GM13977 (cell line): ENCODE measurements at places on chromosomes 11 and 22.

DNA sequence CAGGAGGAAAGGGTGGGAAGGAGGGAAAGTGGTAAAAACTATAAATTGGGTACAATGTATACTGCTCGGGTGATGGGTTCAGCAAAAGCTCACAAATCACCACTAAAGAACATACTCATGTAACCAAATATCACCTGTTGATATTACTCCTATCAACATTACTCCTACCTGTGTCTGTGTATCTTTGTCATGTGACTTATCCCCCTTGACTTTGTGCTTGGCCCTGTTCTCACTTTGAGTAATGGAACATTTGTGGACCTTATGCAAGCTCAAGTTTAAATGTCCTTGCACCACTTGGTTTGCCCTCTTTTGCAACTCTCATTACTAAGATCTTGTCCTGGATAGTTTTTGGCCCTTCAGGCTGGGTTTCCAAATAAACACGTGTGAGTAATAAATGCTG is 39.0 kb downstream of the ZNF280B start:
- DNase-seq, result no peak

DNA sequence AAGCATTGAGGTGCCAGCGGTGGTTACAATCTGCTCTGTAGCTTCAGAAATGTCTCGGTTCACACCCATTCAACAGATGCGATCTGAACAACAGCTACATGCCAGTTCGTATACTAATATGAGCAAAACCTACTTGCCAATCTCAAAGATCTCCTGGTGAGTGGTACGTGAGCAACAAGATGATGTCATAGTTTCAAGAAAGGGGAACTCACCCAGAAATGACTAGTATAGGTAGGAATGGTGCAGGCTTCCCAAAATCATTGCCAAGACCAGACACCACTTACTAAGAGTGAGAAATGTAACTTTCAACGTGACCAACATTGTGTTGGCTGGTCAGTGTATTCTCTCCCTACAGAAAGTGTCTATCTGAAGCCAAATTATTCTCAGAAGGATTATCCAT is 31.1 kb downstream of the OR6Q1 start:
- no peak for DNase-seq

DNA sequence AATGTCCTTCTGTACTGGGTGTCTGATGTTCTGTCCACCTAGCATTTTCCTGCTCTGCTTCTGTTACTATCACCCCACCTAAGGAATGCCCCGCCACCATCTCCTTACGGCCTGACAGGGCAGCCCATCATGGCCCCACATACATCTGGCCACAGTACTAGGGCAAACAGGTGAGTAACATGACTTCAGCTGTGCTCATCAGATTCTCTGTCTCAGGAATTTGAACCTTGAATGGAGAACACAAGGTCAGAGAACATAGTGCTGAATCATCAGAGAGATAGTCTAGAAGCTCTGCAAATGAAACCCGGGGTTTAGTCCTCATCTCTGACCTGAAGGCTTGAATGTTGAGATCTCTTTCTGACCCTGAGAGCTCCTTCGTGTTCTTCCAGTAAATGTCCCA is 32.4 kb downstream of the ZC3H12C start:
- no peak for DNase-seq

DNA sequence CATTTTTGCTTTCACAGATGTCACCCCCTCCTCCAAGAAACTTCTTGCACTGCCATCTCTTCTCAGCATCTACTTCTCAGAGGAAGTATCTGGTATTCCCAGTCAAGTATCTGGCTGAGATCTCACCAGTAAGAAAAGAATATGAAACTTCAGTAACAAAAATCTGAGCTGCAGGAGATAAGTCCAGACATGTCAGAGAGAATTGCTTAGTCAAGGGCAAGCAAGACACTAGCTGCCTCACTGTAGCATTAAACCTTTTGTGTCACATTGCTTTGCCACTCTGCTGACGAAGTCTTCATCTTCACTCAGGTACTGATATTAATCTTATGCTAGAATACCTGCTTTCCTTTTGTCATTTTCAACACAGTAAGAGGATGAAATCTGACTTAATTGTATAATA is 70.6 kb upstream of the ZC3H12C start:
- no peak for DNase-seq

GRCh38 chr11:107307991-107308390 is 149.6 kb downstream of the CWF19L2 start:
- DNase-seq, result no peak

DNA sequence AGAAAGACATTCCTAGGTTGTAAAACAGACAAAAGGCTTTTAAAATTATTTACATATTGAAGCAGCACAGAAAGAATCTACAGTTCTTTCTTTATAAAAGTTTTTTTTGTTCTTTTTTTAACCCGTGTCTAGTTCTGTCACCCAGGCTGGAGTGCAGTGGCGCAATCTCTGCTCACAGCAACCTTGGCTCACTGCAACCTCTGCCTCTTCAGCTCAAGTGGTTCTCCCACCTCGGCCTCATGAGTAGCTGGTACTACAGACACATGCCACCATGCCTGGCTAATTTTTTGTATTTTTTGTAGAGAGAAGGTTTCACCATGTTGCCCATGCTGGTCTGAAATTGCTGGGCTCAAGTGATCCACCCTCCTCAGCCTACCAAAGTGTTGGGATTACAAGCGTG is 3.8 kb upstream of the INCENP start:
- no peak for DNase-seq

GRCh38 chr11:33376331-33377310 is 119.4 kb downstream of the HIPK3 start:
- peak; percentile 55 for DNase-seq

GRCh38 chr11:59901306-59901705 is 22.7 kb downstream of the OOSP3 start:
- DNase-seq, result no peak

DNA sequence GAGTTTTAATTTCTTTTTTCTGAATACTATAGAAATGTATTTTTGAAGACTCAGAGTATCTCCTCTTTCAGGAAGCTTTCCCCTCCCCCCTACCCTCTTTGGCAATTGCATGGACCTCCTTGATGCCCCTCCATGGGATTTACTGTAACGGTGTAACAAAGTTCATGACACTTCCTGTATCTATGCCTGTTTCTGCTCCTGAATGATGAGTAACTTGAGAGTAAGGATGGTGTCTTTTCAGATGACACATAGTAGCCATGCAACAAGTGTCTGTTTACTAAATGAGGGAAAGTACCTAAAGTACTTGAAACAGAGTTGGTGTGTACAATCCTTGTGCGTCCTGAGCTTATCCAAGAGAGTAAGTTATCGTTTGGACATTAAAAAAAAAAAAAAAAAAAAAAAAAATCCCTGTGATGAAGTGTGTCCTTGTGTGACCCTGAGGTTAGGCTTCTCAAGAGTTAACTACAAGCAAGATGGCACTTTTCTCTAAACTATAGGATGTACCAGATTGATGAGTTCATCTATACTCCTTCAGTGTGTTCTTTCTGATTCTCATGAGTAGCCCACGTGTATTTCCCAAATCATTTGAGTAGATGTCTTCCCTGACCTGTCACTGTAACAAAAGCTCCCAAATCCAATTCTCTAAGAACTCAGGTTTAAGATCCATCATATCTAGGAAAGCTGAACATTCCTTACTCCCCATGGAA is 7.4 kb downstream of the ETS1 start:
- DNase-seq, result peak; percentile 43

DNA sequence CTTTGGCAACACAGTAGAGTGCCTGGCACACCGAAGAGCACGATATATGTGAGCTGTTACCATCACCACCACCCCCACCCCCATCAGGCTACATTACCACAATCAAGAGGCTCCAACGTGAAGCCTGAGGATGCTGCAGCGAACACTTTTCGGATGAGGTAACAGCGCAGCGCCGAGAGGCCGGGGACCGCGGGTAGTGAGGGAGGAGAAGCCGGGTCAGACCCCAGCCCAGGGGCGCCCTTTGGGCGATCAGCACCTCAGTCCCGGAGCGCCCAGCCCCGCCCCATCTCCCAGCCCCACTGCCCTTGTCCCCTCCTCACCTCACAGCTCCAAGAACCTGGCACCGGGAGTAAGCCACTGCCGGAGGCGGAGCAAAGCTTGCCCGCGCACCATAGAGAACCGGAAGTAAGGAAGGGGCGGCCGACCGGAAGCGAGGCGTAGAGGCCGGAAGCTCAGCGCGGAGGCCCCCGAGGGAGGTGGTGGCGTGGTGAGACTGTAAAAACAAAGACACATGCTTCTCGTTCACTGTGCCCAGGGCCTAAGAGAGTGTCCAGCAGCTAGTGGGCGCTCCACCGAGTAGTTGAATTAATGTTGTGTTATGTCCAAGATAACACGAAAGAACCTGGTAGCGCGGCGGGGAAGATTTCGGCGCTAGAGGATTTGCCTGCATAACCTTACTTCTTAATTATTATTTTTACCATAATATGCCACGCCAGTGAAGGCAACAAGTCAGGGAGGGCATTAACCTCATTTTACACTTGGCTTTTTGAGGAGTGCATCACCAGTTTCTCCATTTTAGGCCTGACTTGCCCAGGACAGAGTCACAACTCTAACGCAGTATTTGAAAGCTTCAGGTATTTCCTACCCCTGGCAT is at the start of gene THOC5:
Gene THOC5 (minus strand): TSS at position 407 of the 874 bp plus-strand sequence. CDS start 4,610 bp downstream, outside the sequence.
- DNase-seq, result peak; percentile 96

GRCh38 chr11:133896028-133896427 is 50.7 kb upstream of the SPATA19 start:
- no peak for DNase-seq

- no peak for DNase-seq
Observed at GRCh38 chr22:50118557-50119168, 28.9 kb downstream of the MOV10L1 start.

DNA sequence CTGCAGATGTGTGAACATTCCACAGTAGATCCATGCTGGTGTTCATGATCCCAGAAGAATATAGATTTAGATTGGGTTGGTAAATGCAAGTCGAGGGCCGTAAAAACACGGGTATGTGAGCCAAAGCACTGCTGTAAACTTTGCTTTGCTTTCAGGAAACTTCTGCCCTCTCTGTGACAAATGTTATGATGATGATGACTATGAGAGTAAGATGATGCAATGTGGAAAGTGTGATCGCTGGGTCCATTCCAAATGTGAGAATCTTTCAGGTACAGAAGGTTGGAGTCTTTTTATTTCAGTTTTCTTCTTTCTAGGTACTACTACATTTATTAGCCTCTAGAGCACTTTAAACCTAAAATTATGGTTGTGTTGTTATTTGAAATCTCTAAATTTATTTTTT is 36.2 kb upstream of the TTC36 start:
- no peak for DNase-seq

- no peak for DNase-seq
Observed at GRCh38 chr11:12626616-12627015, 47.6 kb upstream of the TEAD1 start.

DNA sequence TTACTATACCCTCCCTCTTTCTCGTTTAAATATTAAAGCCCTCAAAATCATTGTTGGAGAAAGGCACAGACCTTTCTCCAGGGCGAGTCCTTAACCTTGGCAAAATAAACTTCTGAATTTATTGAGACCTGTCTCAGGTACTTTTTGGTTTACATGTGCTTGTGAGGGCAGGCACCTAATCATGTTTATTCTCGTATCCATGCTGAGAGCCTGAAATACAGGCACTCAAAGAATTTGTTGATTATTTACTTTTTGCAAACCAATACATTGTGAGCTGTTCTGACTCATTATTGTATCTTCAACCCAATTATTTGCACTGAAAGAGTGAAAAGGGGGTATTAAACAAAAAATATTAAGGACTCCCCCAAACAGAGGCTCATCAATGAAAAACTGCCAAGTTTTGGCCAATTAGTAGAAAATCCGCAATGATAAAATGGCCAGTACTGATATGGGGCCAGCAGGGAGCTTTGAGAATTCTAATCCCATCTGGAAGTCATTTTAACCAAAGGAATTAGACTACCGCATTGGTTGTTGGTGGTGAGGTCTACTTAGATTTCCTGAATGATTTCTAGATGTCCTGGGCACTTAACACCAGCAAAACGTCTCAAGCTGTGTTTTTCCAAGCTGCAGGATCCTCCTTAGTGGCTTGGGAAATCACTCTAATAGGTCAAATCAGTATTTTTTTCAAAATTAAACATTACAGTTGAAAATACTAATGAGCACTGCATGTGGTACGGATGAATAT is 157.3 kb downstream of the SWAP70 start:
- no peak for DNase-seq

- no peak for DNase-seq
Observed at GRCh38 chr11:102010776-102011494, 36.3 kb upstream of the CFAP300 start.

DNA sequence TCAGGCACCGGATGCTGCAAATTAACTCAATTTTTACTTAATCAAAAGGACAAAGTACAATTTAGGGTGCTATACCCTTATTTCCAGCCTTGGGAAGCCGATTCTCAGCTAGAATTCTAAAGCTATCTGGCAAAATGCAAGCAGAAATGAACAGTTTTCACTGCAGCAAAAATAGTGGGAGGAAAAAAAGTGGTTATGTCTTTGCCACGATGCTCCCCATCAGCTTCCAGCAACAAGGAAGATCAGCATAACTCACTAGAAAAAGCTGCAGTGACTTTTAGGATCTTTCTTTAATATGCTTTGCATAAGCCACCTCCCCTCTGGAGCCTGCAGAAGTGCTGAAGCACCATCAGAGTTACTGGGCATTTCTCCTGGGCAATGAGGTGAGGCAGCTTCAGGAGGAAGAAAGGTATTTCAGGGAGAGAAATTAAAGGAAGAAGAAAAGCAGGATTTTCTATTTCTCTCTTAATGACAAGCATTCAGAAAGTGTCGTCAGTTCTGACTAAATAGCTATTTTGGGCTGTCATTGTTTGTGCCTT is 702.9 kb downstream of the DLG2 start:
- no peak for DNase-seq

GRCh38 chr11:119691020-119691666 is 37.9 kb downstream of the NECTIN1 start:
- DNase-seq, result no peak

- DNase-seq, result no peak
Observed at GRCh38 chr11:67484847-67485311, 2.1 kb downstream of the AIP start.

DNA sequence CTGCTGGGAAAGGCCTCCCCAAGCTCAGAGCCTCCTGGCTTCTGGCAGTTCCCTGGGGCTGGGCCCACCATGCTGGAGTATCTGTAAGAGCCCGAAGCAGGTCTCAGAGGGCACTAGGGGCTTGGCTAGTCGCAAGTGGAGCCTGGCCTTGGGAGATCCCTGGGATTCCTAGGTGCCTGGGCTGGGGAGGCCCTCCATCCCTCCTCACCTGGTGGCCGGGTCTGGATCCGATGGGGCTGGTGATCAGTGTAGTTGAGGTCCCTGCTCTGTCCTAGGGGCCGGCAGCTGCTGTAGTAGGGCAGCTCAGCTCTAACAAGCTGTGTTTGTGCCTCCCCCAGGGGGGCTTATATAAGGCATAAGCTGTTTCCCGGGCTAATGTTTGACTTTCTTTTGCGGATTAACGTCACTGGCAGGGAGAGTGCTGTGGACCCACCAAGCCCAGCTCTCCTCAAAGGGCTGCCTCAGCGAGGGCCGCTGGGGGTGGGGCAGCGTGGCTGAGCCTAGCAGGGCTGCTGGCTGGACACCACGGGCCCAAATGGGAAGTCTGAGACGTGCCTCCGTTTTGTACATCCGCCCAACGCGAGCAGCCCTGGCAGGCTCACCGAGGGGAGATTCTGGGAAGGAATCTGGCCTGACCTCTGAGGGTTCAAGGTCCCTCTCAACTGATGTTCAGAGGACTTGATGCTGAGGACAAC is at the start of gene SLC22A8:
Gene SLC22A8 (minus strand): TSS at position 321 of the 695 bp plus-strand sequence. CDS start 883 bp downstream, outside the sequence.
- DNase-seq, result no peak
